ENCODE measurements at places on chromosomes 5 and 9. TPM values are rescaled to one million over a fixed set of nuclear protein-coding genes. Genes with fewer than 3 reads are reported as not detected.

The ANKRD31 gene
- polyA plus RNA-seq, result 0.13 TPM

The PTGES gene
- polyA plus RNA-seq, result 9.5 TPM

The FOXD4L4 gene
- polyA plus RNA-seq, result not detected

The DRD1 gene
- not detected for polyA plus RNA-seq

The PCDHA9 gene
- polyA plus RNA-seq, result not detected

The ARHGEF37 gene
- polyA plus RNA-seq, result 4.3 TPM

The SCGB3A1 gene
- 1.4 TPM for polyA plus RNA-seq

The TMEM252 gene
- 1.0 TPM for polyA plus RNA-seq

The SHISAL2B gene
- 0.40 TPM for polyA plus RNA-seq

The SLC28A3 gene
- not detected for polyA plus RNA-seq

The MGAT1 gene
- 70.7 TPM for polyA plus RNA-seq

The SIT1 gene
- not detected for polyA plus RNA-seq

The FKBP15 gene
- 19.3 TPM for polyA plus RNA-seq

The OSTF1 gene
- 15.8 TPM for polyA plus RNA-seq

The ABITRAM gene
- polyA plus RNA-seq, result 13.7 TPM

The IL13 gene
- polyA plus RNA-seq, result not detected
